ENCODE measurements at places on chromosomes 7 and 10. TPM values are rescaled to one million over a fixed set of nuclear protein-coding genes. Genes with fewer than 3 reads are reported as not detected.

AKR1B15 gene
- not detected for total RNA-seq

ZNF488 gene
- total RNA-seq = 0.27 TPM

MEIG1 gene
- 0.95 TPM for total RNA-seq

SLC16A9 gene
- total RNA-seq = 0.44 TPM

GRCh38 chr7:159108941-159109652 is 35.6 kb downstream of the VIPR2 start:
- DNase-seq = no peak

DNA sequence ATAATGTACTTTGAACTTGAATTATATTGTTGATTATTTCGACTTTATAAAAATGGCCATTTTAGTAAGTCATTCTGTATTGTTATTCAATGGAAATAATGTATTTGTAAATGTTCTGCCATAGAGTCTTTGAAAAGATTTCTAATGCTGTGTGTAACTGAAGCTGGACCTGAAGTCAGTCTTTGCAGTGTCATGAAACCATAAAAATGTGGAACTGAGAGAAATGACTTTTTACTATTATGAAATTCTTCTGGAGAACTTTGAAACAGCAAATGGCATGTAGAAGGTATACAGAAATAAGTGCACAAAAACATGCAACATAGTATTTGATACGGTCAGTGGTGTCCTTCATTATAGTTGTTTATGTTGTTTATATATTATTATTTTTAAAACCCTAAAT is 59.7 kb upstream of the ADRA2A start:
- DNase-seq = no peak

- DNase-seq = no peak
Observed at GRCh38 chr7:115812794-115813193, 217.8 kb downstream of the TFEC start.

LIPF gene
- not detected for total RNA-seq

- DNase-seq = no peak
Observed at GRCh38 chr10:125392154-125392553, 231.8 kb upstream of the CTBP2 start.

GRCh38 chr10:98556061-98556460 is 109.3 kb upstream of the HPS1 start:
- no peak for DNase-seq

ATOH7 gene
- not detected for total RNA-seq

DNA sequence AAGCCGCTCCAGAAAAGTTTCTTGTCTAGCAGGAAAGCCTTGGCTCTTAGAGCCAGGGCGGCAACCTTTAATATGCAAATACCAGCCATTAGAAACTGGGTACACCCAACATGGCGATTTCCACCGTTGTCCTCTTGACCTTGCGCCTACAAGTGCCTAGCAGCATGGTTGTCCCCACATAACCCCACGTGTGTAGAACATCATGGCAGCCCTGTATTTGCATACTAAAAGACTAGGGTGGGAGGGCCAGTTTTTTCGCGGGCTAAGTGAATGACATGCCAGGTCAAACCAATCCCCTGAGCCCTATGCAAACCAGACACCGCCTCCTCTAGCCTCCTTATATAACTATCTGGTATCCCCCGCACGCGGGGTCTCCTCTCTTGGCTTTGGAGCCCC is 58.4 kb upstream of the FZD8 start:
- no peak for DNase-seq

DNA sequence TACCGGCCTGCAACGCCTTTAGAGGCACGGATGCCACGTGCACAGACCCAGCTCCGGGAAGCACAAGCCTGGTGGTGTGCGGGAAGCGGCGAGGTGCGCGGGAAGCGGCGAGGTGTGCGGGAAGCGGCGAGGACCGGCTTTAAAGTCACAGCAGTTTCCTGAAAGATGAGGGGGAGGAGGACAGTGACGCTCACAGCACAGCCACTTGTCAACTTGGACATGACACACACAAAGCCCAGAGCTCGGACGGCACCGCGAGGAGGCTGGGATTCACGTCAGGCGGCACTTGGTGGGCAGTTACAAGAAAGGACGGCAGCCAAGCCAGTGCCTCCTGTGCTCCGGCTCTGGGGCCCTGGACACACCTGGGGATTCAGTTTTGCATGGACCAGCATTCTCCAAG is 525.9 kb downstream of the DNAJB6 start:
- no peak for DNase-seq

KLF14 gene
- total RNA-seq = not detected

DNA sequence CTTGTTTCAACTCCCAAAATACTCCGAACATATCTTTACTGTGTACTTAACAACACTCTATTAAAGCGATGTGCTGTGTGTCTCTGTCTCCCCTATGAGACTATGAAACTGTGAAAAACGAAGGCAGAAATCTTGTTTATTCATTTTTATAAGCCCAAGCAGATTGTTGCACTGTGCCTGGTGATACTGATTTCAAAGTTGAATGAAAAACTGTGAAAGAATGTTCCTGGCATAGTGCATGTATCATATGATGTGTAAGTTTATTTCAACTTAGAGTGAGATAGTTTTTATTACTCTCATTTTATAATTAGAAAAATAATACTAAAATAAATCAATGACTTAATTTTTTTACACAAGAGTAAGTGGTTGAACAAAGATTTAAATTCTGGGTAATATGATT is 471.9 kb upstream of the PCDH15 start:
- DNase-seq = no peak

FAM107B gene
- total RNA-seq = 138 TPM

GRCh38 chr7:80263821-80264220 is 129.2 kb downstream of the GNAI1 start:
- DNase-seq = no peak

SPDYE2 gene
- not detected for total RNA-seq

IL6 gene
- 2.2 TPM for total RNA-seq

GRCh38 chr10:650886-651615 is 38.4 kb downstream of the DIP2C start:
- no peak for DNase-seq

DNA sequence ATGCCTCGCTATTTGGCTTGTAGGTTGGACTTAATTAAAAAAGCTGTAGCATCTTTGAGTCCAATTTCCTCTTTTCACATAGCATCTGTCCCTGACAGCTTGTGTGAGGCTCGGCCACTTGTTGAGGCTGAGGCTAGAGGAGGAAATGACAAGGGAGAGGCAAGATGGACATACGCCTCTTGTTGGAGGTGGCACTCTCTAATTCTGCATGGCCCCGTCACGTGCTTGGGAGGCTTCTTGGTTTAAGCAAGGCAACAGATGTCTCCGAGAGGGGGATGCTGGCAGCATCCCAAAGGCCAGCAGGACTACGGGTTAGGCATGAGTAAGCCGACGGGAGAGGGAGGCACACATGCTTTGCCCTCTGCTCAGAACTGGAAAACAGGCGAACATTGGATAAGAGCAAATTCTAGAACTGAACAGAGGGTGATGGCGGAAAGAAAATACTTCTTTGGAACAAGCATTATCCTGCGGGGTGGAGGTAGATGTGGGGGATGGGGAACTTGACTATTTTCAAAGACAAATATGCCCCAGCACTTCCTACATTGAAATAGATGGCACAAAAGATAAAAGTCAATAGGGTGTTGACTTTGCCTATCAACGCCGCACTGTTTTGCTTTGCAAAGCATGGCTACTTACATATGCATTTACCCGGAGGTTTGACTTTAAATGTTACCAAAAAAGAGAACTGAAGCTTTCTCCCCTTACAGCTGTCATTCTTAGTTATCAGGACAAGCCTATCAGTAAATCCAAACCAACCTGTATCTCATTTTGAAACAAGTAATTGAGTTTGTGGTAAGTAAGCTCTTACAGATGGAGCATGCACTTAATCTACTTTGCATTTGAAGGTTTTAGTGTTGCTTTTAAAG is 94.8 kb downstream of the CHN2 start:
- no peak for DNase-seq

DNA sequence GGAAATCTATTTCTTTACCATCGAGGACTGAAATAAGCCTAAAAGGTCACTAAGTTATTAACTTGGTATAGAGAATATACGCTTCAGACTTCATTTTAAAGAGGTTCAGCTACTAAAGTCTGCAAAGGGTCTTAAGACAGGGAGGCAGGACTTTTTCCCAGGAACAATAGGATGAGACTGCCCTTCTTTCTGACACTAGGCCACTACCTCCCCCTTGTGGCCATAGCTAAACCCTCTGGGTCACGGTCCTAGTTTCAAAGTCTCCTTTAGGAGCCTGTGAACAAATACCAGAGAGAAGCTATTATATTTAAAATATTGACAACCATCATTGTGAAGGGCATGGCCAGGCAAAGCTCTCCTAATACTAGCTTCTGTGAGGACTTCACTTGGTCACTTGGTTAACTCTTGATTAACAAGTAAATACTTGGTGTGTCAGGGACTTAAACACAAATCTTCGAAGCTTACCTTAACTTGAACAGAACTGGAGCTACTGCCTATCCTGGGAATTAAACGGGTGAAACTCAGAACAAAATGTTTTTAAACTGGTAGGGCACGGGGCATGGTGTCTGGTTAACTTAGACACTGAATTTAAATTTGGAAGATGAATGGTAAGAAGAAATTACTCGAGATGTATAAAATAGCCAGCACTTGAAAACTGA is 75.6 kb downstream of the CCDC6 start:
- DNase-seq = peak; percentile 32

MINDY3 gene
- 15.3 TPM for total RNA-seq

DNA sequence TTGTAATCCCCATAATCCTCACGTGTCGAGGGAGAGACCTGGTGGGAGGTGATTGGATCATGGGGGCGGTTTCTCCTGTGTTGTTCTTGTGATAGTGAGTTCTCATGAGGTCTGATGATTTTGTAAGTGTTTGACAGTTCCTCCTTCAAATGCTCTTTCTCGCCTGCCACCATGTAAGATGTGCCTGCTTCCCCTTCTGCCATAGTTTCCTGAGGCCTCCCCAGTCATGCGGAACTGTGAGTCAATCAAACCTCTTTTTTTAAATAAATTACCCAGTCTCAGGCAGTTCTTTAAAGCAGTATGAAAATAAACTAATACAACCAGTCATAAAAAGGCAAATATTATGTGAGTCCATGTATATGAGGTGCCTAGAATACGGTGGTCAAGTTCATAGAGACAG is 87.5 kb downstream of the FRMD4A start:
- DNase-seq = no peak

SFXN4 gene
- total RNA-seq = 38.7 TPM

DNA sequence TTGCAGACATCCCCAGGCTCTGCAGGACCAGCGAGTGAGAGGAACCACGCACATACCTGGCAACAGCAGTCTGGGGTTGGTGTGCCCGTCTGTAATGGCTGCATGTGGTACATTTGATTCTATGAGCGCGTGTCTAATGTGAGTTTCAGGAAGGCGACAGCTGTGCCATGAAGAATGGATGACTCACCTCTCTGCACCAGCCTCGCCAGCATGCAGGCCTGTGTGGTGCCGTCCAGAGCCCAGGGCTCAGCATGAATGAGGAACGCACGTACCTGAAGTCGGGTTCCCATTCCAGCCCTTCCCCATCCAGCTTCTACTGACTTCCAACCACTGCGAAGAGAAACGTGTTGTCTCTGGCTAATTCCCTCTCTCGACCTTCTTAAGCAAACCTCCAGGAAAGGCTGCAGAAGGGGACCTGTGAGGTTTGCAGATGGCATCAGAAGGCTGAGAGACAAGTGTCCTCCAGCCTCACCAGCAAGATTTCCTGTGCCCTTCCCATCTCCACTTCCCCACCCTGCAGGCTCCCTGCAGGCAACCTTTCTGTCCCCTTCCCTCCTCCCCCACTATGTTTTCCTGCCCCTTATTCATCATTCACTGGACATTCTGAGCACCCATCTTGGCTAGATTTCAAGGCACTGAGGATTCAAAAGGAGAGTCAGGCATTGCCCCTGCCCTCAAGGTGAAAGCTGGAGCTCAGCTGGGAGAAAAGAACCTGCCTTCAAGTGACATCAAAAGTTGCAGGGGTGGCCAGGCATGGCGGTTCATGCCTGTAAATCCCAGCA is 54.3 kb downstream of the ASB13 start:
- DNase-seq = no peak

- DNase-seq = no peak
Observed at GRCh38 chr7:30697719-30698460, 15.6 kb upstream of the CRHR2 start.

ATP6V0E2 gene
- total RNA-seq = 34.1 TPM

MEOX2 gene
- total RNA-seq = not detected

DNA sequence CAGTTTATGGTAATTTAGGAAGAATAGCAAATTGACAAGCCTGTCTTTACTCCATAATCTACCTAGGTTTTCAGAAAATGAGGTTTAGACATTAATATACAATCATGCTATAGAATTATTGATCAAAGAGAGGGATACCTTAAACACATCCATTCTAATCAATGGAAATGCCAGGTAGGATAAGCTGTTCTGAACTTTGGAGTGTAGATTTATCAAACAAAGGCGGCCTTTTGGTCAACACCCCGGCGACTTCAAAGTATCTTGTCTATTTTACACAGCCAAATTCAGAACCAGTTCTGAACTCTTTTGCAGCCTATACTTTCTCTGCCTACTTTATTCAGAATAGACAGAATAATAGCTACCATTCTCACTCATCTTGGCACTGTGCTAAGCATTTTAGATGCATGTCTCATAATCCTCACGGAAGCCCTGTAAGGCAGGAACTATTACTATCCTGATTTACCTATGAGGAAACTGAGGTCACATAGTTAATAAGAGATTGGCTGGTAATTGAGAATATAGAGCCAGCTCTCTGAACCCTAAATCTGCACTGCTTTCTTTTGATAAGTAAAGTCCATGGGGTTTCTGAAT is 641.9 kb upstream of the LRRTM3 start:
- DNase-seq = no peak

SLC16A12 gene
- not detected for total RNA-seq

- DNase-seq = no peak
Observed at GRCh38 chr7:5303061-5303460, 20.3 kb downstream of the SLC29A4 start.

GJD4 gene
- total RNA-seq = not detected

MSMB gene
- total RNA-seq = not detected

GRCh38 chr10:60367431-60367830 is 22.2 kb downstream of the ANK3 start:
- no peak for DNase-seq

DNA sequence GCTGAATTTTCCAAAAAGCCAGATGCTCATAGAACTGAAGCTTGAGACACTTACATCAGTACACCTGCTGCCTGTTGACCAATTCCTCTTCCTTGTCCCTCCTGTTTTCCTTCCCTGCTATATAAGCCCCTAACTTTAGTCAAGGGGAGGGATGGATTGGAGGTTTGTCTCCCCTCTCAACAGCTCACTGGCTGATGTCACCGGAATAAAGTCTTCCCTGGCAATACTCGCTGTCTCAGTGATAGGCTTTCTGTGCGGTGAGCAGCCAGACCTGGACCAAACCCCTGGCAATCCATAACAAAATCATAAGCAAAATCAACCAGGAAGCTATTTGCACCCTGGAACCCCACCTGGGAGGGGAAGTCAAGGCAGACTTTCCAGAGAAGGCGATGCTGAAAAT is 929 bp upstream of the IRF5 start:
- no peak for DNase-seq

Data from activated CD4-positive, alpha-beta memory T cell treated with anti-CD3 and anti-CD28 coated beads for 36 hours (primary cell).